ENCODE measurements at places on chromosomes 5 and 9.
A peak's percentile ranks its signal among the peaks of the same experiment; 100 is the strongest.

DNA sequence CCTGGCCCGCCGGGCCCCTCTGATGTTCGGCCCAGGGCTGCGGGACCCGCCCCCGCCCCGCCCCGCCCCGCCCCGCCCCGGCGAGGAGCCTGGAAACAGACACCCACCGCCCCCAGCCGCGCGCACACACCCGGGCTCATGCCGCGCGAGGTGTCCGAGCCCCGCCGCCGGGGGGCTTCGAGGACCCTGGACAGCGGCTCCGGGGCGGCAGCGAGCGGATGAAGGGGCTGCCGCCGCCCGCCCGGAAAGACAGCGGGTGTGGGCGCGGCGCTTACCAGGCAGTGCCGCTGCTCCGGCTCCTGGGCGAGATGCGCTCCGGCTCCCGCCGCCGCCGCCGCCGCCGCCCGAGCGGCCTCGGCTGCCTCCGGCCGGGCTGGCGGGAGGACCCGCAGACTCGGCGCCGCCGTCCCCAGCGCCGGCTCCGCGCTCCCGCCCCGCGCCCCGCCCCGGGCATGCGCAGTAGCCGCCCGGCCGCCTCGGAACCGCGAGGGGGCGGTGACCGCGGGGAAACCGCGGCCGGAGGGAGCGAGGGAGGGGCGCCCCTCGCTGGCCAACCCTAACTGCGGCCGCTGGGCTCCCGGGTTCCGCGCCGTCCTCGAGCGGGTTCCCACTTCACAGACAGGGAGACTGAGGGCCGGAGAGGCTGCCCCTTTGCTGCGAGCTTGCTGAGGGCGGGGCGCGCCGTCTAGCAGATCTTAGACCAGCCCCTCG lies at the start of gene GPRIN1:
Gene GPRIN1 (minus strand): TSS at position 433 of the 711 bp plus-strand sequence. CDS start 10,322 bp downstream, outside the sequence.
- DNase-seq, result peak; percentile 50

DNA sequence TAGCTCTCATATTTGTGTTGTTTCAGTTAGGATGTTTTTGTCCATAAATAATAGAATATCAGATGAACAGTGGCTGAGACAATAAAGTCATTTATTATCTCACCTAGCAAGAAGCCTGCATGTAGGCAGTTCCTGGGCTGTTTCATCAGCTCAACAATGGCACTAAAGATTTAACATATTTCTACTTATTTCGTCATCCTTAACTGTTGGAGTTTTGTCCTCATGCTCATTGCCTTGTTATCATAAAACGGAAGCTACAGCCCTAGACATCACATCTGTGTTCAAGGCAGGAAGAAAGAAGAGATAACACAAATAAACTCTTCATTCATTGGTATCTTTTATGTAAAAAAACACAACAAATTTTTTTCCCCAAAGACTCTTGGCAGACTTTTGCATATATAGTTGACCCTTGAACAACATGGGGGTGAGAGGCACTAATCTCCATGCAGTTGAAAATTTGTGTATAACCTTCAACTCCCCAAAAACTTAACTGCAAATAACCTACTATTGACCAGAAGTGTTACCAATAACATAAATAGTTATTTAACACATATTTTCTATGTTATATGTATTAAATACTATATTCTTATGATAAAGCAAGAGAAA lies 277.2 kb upstream of the ADRA1B start:
- DNase-seq, result no peak

GRCh38 chr5:1536322-1536845 lies 12.6 kb upstream of the LPCAT1 start:
- no peak for DNase-seq

GRCh38 chr9:69346596-69347390 lies 21.8 kb downstream of the ENTREP1 start:
- no peak for DNase-seq

GRCh38 chr5:158644301-158644700 lies 455.4 kb downstream of the EBF1 start:
- DNase-seq, result no peak

GRCh38 chr5:133706506-133707430 lies 94.4 kb upstream of the FSTL4 start:
- DNase-seq, result no peak

- DNase-seq, result no peak
Observed at GRCh38 chr9:95116002-95116807, 201.3 kb downstream of the FANCC start.

DNA sequence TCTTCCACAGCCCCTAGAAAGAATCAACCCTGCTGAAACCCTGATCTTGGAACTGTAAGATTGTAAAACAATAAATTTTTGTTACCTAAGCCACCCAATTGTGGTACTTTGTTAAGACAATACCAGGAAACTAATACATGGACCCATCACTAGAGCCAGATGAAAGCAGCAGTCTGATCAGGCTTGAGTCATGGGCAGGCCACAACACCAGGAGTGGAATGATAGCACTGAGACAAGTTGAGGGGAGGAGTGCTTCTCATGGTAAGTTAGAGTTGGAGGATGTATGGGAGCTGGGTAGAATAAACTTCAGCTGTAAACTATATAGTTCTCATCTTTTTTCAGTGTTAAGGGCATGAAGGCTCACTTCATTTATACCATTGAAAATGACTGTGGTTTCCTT lies 164.4 kb upstream of the OR13F1 start:
- DNase-seq, result no peak

- DNase-seq, result no peak
Observed at GRCh38 chr5:107157809-107158208, 512.9 kb downstream of the EFNA5 start.

All from A549 (cell line).